ENCODE measurements at places on chromosomes 4 and X. TPM values are rescaled to one million over a fixed set of nuclear protein-coding genes. Genes with fewer than 3 reads are reported as not detected.

Gene CLDN22
- total RNA-seq = not detected

GRCh38 chrX:151801980-151802379 lies 67.4 kb downstream of the CNGA2 start:
- DNase-seq = no peak

DNA sequence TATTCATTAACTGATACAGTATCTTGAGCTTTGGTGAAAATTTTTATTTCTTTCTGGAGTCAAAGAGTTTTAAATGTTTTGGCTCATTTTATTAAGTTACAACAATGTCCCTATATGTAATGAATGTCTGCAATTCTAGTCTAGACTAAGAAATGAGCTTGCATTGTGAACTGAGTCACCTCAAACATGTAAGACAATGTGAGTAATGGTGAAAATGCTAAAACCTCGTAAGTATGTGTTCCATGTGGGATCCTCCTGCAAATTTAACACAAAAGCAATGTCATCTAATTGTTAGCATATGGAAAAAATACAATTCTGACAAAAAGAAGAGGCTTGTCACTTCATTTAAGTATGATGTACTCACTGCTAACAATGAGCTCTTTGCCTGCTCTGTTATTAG lies 480.5 kb upstream of the FSTL5 start:
- DNase-seq = no peak

- DNase-seq = peak; percentile 27
These were observed 146.5 kb downstream of the RBM47 start for GRCh38 chr4:40482985-40483647.

- no peak for DNase-seq
These were observed 110.3 kb upstream of the MAP3K15 start for GRCh38 chrX:19625612-19626011.

DNA sequence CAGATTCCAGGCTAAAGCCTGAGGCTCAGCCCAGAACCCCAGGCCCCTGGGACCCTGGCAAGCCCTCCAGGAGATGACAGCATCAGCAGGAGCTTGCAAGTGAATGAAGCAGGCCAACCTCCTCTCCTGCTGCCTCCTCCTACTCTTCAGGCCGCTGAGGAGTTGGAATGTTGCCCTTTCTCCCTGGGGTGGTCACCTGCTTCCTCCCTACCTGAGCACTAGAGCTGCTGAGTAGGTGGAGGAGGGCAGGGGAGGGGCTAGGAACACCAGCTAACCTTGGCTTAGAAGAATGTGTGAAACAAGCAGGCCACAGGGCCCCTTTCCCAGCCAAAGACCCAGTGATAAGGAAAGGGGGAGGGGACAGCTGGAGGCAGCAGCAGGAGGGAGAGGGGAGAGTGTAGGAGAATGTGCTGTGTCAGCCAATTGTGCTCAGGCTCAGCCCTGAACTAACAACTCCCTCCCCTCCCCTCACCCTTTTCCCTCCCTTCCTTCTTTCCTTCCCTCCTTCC lies 58.0 kb downstream of the PJA1 start:
- DNase-seq = peak; percentile 85

Gene PDZD4
- 1.6 TPM for total RNA-seq
